ENCODE measurements at places on chromosomes 3 and 15.
A peak's percentile ranks its signal among the peaks of the same experiment; 100 is the strongest.

DNA sequence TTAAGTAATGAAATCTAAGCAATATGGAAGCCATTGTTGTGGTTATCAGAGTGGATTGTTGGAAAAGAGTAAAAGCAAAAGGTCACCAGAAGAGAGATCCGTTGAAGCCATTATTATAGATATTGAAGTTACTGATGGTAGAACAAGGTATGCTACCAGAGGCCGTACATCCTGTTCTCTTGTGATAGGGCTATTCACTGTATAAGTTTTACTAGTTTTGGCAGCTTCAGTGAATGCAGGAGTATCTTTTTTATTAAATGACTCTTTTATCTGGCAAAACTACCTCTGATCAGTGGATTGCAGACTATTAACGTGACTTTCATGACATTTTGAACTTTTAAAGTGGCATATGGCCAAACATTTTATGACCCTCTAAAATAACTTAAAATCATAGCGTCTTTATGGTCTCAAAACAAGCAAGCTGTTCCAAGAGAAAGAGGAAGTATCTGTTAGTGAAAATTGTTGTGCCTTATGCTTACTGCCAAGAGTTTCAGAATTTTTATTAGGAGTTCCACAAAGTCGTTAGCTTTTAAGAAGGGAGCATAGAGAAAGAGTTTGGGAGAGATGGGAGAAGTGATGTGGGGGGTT is 102.9 kb downstream of the LRRC49 start:
- no peak for DNase-seq

DNA sequence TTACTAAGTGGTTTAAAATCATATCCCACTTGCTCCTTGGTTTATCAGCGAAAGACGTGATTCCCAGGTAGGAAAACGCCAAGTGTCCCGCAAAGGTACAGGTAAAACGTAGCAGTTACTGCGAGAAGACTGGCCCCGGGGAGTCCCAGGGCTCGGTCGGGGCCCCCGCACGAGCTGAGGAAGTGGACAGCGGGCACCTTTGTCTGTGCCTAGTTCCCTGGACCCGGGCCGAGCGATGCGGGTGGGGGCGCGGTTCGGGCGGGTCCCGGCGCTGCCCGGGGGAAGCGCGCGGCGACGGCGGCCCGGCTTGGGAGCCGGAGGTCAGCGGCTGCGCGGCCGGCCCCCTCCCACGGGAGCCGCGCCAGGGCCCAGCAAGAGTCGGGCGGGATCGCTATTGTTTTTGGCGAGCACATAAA is 864 bp upstream of the NEO1 start:
- peak; percentile 40 for DNase-seq

DNA sequence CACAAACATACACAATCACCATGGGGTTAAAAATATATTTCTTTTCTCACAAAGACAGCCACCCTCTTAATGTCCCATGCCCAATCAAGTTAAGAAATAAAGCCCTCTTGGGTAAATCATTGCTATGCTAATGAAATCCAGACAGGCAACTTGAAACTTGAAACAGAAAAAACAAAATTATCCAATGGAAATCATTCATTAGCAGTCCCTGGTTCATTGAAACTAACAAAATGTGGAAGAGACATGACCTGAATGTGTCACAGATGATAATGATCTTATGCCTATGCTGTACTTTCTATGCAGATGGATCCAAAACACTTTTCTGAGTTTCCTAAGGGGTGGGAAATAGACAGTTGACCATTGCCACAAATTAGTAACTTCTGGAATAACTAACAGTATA is 983.7 kb downstream of the MCTP2 start:
- DNase-seq: no peak

GRCh38 chr3:25107918-25108617 is 320.0 kb upstream of the RARB start:
- DNase-seq: no peak

- no peak for DNase-seq
These were observed 37.3 kb upstream of the FXR1 start for GRCh38 chr3:180875124-180875698.

- DNase-seq: no peak
These were observed 805.8 kb downstream of the FHIT start for GRCh38 chr3:60445446-60445845.

DNA sequence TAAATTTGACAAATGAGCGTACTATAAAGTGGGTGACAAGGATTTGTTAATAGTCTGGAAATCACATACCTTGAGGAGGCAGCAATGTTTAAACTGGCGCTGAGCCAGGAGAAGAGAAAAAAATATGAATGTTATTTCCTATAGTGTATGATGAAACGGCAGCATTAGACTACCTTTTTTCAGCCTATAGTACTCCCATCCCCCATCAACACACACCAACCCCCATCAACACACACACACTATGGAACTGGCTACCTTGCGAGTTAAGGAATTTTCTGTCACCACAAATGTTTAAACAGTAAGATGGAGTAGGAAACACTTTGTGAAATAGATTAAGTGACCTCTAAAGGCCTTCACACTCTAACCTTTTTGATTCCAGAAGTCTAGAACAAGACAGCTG is 46.8 kb upstream of the ZCWPW2 start:
- DNase-seq: no peak

DNA sequence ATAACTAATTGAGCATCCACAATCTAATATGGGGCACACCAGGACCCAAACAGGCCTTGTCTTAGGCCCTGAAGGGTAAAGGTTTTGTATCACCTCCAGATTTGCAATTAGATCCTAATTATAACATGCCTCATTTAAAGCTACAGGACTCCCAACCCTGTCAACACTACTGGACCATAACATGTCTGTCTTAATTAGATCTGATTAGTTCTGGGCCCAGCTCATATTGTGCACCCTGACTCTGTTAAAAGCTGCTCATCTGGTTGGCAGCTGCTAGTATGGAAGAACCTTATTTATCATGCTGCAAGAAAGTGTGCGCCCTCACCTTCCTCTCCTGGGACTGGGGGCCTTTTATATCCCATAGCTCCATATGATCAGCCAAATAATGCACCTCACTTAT is 457.8 kb downstream of the ROBO1 start:
- DNase-seq: no peak

- no peak for DNase-seq
These were observed 29.9 kb upstream of the ALDH1A2 start for GRCh38 chr15:58095415-58095814.

DNA sequence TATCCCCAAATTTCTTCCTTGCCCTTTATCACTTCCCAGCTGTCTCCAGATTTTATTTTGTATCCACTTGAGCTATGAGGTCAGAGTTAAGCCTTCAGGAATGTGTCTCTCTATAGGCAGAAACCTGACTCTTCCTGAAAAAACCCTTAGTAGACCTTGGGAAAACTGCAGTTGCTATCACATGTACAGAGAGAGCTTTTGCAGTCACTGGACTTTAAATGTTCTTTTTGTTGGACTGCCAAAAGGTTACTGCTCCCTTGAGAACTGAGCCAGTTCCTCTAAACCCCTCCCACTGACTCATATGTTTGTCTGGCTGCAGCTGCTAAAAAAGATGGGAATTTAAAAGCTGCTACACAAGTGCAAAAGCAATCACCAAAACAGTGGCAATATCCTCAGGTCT is 169.1 kb upstream of the CCDC54 start:
- DNase-seq: no peak

DNA sequence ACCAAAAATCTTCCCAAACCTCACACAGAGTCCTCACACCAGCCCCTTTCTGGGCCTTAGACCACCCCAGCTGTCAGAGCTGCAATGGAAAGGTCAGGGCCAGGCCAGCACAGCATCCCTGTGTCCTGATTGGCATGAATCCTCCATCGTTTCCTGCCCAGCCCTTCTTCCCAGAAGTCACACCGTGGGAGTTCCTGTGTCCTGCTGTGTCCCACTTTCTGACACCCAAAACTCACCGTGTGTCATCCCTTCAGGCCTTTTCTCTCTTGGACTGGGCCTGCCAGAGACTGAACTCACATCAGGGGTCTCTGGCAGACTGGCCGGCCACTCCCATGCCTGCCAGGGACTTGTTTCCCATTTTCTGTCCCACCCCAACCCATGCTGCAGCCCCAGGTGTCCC is 32.5 kb upstream of the CHRNB4 start:
- no peak for DNase-seq

DNA sequence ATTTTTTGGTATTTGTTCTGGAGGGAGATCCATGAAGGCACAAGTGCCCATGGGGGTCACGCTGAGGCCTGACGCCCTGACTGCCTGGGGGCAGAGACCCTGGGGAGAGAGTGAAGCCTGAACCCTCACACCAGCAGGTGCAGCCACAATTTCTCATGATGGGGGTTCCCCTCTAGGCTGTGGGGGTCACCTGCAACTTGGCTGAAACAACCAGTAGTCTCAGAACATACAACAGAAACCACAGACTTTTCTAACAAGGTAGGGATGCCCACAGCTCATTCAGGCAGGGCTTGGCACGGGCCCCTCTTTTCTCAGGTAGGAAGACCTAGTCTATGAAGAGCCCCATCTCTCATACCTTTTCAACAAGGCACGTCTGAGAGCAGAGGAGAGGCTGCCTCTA is 245.1 kb downstream of the ADAMTS17 start:
- DNase-seq: no peak

- DNase-seq: no peak
These were observed 980 bp downstream of the DALRD3 start for GRCh38 chr3:49017229-49017970.

DNA sequence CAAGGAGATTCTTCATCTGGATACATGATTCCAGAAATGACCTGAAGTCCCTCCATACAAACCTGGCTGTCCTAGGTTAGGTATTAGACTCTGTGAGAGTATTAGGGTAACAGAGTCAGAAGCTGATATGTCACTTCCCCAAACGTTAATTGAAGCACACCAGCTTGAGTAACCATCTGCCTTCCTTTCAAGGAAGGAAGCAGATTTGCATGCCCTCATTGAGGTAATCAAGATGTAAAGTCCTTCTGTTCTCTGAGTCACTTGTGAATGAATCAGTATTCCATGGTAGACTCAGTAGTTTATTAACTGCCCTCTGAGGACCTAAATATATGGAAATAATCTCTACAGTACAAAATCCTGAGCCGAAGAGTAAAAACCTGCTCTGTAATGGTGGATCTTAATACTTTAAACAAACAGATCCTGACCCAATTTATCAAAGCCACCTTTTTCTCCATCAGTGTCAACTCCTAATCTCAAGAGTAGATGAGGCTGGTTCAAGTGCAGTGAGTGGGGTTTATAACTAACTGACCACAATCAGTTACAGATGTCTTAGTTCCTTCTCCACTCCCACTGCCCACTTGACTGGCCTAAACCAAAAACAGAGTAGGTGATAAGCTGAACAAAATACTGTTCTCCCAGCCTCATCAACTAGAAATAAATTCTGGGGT is 246.2 kb upstream of the CHRM5 start:
- DNase-seq: no peak

- no peak for DNase-seq
These were observed 41.2 kb downstream of the CDCP1 start for GRCh38 chr3:45104715-45105711.

- no peak for DNase-seq
These were observed 1.1 kb upstream of the CYFIP1 start for GRCh38 chr15:22981051-22981840.

DNA sequence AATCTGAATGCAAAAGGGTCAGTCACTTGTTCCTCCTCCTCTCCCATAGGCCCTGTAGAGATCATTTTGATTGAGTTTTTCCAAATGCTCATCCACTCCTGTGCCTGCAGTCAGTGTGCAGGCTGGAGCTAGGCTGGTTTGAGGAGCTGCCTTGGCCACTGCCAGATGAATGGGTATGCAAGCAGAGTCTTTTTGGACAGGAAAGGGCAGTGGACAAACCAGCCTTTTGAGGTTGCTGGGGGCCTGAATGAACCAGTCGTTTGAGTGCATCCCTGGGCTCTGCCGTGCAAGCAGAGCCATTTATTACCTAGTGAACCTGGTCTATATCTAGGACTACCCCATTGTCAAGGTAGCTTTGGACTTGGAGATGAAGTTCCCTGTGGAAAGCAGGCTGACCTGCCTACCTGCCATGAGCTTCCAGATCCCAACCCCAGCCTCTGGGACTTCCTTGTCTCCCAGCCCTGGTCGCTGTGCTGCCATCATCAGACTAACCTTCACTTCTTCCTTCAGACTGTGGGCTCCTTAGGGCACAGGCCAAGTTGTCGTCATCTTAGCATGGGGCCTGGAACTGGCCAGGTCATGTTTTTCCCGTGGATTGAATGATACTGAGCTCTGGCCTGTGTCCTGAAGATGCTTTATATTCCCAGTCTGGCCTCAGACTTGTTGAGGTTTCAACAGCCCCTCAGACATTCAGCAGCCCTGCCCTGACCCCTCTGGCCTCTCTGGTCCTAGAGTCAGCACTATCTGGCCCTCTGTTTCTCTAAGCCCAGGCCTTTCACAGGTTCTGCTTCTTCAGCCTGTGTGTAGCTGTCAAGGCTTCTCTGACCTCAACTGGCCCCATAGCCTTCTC is 55.5 kb upstream of the PRR23C start:
- no peak for DNase-seq

GRCh38 chr3:155188031-155188430 is 105.5 kb downstream of the STRIT1 start:
- DNase-seq: no peak

GRCh38 chr15:72515591-72516389 is 41.7 kb downstream of the ARIH1 start:
- DNase-seq: no peak

GRCh38 chr15:35439291-35439690 is 106.7 kb downstream of the DPH6 start:
- no peak for DNase-seq

DNA sequence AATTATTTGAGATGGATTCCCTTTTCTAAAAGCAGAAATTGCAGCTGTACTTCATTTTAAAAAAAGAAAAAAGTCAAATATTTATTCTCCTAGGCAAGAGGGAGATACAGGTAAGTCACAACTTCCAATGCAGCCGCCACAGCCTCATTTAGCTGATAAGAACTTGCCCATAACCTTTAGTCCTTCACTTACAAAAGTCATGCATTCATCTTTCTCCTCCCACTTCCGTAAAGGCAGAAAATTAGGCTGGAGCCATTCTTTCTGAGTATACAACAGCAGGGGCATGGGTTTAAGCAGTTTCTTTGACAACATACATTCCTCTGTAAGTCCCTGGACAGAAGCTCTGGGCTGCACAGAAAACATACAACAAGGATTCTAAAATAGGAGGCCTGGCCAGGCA is 4.3 kb downstream of the SUCLG2 start:
- no peak for DNase-seq

DNA sequence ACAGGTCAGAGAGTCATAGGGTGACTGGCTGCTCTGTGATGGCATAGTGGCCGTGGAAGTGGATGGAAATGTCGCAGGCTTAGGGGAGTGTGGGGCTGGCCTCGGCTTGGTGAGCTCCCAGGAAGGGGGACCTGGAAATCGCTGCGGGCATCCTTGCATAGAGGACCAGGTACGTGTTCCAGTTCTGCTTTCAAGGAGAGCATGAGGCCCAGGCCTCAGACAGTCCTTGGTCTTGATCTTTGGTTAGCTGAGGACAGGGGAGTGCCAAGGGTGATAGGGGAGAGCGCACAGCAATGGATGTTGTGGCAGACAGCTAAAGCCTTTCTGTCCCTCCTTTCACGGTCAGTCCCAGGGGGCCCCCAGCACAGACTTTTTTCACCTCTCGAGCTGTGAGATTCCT is 110.5 kb downstream of the SNRPN start:
- no peak for DNase-seq

GRCh38 chr3:22245811-22246583 is 495.0 kb upstream of the ZNF385D start:
- DNase-seq: no peak
